ENCODE measurements at places on chromosomes 11 and 22.

DNA sequence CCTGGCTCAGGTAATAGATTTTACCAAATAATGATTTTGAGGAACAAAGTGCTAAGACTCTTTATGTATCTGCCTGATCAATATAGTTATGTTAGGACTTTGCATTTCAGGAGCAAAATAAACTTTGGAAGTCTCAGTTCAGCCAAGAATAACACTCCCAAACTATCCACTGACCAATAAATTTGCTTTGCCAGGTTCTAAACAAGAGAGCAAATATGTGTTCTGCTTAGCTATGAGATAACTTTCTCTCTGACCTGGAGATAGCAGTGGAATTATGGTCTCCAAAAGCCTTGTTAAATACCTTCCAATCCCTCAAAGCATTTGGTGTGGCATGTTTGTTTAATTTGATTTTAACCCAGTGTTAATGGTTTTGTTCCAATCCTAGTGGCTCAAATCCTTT, 1541.1 kb downstream of the FAM181B start:
- ATAC-seq = no peak

- no peak for ATAC-seq
These were observed 251.8 kb downstream of the KIRREL3 start for GRCh38 chr11:126748793-126749192.

GRCh38 chr11:17595526-17596309, 48.7 kb downstream of the OTOG start:
- no peak for ATAC-seq

DNA sequence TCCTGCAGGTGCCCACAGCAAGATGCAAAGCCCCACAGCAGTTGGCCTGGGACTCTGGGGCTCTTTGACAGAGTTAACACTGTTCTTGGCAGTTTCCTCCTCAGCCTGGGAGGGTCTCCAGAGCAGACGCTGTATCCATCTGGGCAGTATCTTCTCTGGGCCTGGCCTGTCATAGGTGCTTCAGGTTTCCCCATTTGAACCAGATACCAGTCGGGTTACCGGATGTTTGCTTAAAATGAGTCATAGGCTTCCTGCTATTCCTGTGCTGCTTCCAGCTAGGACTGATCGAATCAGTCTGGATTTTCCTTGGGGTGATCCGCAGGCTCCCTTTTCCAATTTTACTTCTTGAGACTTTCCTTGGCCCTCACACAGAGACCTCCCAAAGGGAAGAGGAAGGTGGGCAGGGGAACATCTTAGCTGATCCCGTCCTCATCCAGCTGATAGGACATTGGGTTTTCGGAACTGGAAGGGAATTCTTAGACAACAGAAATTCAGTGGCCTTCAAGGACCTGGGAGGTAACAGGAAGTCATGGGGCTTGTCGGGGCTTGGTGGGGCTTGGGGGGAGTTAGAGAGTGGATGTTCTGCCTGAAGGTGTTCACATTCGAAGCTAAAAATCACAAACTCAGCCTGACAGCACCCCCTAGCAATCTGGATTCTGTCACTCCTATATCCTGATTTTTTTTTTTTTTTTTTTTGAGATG, 2.4 kb upstream of the RANGAP1 start:
- ATAC-seq = no peak

DNA sequence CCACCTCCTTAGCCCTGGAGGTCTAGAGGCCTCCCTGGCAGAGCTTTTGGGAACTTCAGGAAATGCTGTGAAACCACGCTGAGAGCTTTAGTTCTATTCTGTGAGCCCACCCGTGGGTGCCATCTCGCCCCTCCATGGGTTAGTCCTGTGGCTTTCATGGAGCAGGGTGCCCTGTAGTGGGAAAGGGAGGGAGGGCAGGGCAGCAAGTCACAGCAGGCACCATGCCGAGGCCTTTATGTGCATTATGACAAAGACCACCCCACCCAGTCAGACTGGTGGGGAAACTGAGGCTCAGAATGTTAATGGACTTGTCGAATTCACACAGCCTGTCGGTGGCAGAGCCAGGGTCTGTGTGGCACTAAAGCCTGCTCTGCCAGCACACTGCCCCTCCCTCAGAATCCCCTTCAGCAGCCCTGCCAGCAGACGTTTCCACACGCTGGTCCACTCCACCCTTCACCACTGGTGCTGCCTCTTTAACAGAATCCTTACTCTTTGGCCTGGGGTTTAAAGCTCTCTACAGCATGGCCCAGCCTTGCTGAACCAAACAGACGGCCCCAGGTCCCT, 13.4 kb downstream of the TMPRSS13 start:
- ATAC-seq = no peak

DNA sequence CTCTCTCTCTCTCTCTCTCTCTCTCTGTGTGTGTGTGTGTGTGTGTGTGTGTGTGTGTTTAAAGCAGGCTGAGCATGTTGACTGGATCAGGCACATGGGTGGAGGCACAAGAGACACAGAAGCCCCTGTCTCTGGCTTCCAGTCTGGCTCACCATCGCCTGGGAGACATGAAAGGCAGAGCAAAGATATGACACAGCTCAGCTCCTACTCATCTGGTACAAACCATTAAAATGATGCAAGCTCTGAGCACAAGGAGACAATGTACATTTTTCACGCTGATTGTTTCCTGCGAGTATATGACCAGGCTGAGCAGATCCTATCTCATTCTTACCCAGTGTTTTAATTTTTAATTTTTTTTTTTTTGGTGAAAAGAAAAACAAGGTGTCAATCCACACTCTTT, 9.5 kb downstream of the SLC6A5 start:
- peak; percentile 58 for ATAC-seq

DNA sequence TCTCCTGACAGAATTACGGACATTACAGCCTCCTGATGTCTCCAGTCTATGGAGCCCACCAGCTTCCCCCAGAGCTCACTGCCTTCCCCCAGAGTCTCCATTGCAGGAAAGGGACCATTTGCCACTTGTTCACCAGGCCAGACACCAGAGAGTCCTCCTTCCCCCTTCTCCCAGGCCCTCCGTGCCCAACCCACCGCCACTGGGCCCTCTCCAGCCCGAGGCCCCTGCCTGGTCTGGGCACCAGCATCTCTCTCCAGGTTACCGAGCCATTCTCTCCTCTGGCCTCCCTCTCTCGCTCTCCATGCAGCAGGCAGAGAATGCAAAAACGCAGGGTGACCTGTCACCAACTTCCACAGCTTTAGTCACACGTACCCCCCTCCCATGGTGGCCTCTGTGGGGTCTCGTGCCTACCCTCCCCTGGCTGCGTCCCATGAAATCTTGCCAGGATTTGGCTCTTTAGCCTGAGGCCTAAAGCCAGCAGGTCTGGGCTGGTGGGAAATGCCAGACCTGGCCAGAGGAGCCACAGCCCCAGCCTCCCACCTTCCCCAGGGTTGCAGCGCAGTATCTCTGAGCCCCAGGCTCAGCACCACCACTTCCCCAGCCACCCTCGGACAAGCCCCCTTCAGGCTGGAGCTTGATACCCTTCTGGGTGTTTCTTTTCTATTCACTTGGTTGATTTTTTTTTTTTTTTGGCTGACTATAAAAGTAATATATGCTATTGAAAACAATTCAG, 6.8 kb upstream of the SERPINH1 start:
- ATAC-seq = no peak

DNA sequence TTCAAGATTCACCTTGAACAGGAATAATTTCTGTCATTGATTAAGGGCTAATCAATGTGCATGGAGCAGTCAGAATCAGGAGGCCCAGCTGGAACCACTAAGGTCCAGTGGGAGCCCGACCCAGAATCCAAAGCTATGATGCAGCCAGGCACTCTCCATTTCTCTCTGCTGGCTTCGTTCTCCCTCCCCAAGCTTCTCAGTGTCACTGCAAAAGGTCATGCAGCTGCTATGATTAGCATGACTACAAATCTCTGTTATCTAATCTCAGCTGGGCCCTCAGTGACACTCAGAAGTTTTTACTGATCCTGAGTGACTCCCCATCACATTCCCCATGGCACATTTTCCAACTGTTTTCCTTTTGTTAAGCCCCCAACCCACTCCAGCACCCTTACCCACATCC, 31.1 kb upstream of the PRSS23 start:
- no peak for ATAC-seq

DNA sequence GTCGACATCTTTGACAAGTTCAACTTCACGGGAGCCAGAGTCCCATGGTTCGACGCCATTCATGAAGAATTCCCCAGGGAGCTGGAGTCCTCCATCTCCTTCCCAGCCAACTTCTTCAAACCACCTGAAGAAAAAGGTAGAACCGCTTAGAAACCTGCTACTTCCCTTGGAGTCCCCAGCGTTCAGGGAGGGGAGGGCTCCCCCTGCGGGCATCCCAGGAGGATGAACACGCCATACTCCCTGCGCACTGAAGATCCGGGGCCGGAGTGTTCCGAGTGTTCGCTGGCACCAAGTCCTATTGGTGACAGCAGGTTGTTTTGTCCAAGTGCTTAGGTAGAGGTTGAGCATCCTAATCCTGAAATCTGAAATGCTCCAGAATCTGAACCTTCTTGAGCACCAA, 51.7 kb upstream of the PRODH start:
- ATAC-seq = peak; percentile 18

DNA sequence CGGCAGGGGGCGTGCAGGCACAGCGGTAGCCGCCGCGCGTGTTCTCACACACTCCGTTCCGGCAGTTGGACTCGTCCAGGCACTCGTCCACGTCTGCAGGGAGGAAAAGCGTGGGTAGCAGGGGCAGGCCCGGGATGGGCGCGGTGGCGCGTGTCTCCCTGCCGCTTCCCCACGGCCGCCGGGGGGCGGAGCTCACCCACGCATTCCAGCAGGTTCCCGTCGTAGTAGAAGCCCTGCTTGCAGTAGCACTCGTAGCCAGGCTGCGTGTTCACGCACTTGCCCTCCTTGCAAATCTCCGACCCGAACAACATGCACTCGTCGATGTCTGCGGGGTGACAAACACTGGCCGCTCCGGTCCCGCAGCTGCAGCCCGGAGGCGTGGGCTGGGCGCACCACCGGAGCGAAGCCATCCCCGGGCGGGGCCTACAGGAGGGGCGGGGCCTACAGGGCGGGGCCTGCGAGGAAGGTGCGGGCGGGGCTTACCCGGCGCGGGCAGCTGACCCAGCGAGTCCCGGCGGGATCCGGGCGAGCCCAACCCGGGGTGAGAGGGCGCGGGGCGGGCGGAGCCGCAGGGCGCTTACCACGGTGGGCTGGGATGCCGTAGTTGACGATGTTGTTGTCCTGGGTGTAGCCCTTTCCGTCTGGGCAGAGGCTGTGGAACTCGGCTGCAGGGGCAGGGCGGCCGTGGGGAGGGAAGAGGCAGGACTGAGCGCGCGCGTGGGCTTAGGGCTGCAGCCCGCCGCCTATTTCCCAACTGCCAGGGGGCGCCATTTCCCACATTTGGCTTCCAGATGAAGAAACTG, 15.6 kb downstream of the SCYL1 start:
- ATAC-seq = peak; percentile 81

GRCh38 chr11:57434640-57435546, 8.0 kb upstream of the SLC43A3 start:
- ATAC-seq = no peak

DNA sequence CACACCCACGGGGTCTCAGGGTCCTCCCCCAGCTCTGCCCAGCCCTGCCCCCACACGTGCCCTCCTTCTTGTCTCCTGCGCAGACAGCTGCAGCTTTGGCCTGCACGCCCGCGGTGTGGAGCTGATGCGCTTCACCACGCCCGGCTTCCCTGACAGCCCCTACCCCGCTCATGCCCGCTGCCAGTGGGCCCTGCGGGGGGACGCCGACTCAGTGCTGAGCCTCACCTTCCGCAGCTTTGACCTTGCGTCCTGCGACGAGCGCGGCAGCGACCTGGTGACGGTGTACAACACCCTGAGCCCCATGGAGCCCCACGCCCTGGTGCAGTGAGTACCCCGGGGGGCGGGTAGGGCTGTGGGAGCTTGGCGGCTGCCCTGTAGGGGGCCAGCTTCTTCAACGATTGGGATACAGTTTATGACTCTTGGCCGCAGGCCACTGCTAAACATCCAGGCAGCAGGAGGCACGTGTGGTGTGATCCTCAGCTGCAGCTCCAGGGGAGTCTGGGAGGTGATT, 30.8 kb downstream of the ST14 start:
- no peak for ATAC-seq

DNA sequence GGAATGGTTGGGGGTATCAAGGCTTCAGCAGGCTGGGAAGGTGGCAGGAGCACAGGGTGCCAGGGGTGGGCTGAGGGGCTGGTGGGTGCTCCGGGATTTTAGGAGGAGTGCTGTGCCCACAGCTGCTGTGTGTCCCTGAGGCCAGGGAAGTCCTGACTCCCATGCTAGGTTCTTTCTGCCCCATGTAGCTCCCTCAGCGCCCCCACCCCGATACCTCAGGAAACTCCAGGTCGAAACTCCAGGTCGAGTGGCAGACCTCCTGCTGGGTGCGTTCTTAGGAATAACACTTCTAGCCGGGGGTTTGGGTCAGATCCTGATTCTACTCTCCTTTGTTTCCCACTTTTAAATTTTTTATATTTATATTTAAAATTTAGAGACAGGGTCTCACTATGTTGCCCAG, 8.3 kb downstream of the AP2A2 start:
- no peak for ATAC-seq

DNA sequence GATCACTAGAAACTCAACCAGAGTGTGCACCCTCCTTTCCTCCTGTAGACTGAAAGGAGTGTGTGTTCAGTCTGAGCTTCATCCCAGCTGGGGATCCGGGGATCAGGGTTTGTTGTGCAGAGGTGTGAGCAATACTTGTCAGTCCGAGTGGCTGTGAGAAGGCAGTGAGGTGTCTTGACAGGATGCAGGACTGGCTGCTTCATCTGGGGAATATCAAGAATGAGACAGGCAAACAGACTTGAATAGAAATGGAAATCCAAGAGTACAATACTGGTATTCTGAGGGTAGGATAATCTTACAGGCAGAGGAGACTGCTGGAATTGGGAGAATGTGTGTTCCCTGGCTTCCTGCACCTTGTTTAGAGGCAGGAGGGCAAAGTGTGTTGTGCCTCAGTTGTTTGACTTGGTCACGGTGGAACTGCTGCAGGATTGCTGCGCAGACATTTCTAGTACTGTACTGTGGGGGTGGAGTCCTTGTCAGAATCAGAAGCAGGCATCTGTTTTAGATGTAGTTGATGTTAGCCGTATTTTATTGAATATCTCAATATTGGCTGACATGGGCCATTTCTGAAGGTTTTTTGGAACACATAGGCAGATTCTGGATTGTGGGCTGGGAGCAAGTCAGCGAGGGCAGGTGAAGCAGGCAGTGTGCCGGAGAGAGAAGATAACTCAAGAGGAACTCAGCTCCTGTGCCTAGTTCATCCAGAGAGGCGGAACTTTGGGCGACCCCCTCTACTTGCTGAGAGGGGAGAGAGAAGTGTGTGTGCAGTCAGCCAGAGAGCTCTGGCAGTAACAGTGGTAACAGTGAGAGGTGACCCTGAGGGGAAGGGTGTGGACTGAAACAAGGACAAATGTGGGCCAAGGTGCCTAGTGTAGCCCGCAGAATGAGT, 27.1 kb upstream of the GRK2 start:
- ATAC-seq = peak; percentile 0
